ENCODE measurements at places on chromosomes 12 and 14. TPM values are rescaled to one million over a fixed set of nuclear protein-coding genes. Genes with fewer than 3 reads are reported as not detected.

GRCh38 chr14:58697930-58698642 lies 60.3 kb downstream of the DACT1 start:
- no peaks in the 10 kb centered on the region for H3K27me3 ChIP-seq
- H3K36me3 ChIP-seq, result no peaks in the 10 kb centered on the region
- no peak for DNase-seq
- peaks cover 12% of the 10 kb centered on the region for H3K4me1 ChIP-seq
- H3K27ac ChIP-seq, result no peak overlapping the region
- no peak overlapping the region for H3K4me3 ChIP-seq

The OR6C3 gene
- not detected for total RNA-seq

DNA sequence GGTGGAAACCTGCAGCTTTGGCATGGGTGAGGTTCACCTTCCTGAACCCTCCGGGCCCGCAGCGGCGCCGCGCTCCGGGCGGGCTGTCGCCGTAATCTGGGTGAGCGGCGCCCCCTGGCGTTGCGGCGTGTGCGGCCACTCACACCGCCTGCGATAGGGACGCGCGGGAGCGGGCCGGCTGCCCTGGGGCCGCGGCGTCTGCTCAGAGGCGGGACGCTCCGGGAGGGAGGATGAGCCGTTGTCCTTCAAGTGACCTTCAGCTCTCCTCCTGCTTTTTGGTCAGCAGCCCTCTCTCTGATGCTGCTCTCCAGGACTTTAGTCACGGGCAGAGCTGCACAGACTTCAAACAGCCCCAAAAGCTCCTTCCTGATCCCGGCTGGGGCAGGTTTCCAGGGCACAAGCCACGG lies 211.7 kb upstream of the FKBP4 start:
- H3K27ac ChIP-seq, result no peak overlapping the region
- peaks cover 3% of the 10 kb centered on the region for H3K4me1 ChIP-seq
- peaks cover 27% of the 10 kb centered on the region for H3K27me3 ChIP-seq
- DNase-seq, result peak; percentile 50
- no peaks in the 10 kb centered on the region for H3K36me3 ChIP-seq

DNA sequence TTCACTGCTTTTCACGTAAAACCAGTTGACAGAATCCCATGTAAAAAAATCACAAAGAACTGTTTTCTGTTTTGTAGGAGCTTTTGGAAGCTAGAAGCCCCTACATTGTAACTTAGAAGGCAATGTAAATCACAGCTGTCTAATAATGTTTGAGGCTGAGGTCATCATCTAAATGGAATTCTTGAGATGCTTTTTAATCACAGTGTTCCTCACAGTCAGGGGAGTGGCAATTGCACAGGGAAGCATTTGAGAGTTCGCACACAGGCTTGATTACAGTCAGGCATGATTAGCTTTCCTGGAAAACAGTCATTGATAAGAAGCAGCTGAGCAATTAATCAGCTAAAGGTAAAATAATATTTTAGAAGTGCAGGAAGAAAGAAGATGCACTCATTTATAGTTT lies 2.9 kb downstream of the SLC17A8 start:
- H3K36me3 ChIP-seq, result no peaks in the 10 kb centered on the region
- DNase-seq, result no peak
- no peak overlapping the region for H3K4me3 ChIP-seq
- H3K4me1 ChIP-seq, result no peaks in the 10 kb centered on the region
- H3K27me3 ChIP-seq, result peaks cover 18% of the 10 kb centered on the region

DNA sequence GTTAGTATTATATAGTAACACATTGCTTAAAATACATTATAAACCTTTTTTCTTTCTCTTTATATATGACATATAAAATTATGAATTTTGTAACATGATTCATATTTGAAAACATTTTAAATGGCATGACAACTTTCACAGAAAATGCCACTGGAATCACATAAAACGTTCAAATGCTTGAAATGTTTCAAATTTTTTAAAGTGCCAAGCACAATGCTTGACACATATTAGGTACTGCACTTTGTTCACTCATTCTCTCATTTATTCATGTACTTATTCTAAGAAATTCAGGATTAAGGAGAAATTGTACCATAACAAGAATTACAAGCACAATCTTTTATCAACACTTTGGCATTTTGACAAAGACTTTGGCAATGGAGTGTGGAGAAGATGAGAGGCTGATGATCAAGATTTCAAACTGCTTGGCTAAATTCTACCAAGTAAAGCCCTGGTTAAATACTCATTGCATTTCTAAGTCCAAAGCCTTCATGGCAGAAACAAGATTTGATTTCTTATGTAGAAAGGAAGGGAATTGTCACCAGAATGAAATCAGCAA lies 232.2 kb downstream of the C12orf50 start:
- H3K27me3 ChIP-seq, result no peaks in the 10 kb centered on the region
- no peaks in the 10 kb centered on the region for H3K4me1 ChIP-seq
- no peak overlapping the region for H3K27ac ChIP-seq
- no peaks in the 10 kb centered on the region for H3K36me3 ChIP-seq
- DNase-seq, result no peak
- no peak overlapping the region for H3K4me3 ChIP-seq

DNA sequence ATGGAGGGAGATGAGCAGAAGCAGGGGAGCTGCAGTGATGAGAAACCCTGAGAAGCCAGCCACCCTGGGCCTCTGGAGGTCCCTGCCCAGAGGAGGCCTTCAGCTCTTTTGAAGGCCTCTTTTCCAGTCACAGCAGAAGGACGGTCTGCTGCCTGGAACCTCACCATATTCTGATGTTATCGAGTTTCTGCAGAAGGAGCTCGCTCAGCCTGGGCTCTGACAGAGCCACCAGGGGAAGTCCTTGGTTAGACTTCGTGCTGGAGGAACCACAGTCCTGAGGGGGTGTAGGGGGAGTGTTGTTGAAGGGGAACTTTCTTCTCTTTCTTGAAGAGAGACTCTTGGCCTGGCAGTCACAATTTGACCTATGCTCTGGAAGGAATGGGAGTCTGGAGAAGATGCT lies 25.1 kb upstream of the BATF start:
- H3K36me3 ChIP-seq, result peaks cover 3% of the 10 kb centered on the region
- H3K4me1 ChIP-seq, result peaks cover 67% of the 10 kb centered on the region
- peak overlapping the region; percentile 73 for H3K4me3 ChIP-seq
- peak; percentile 58 for DNase-seq
- H3K27me3 ChIP-seq, result no peaks in the 10 kb centered on the region
- peak overlapping the region; percentile 96 for H3K27ac ChIP-seq

- no peak for DNase-seq
- H3K27me3 ChIP-seq, result peaks cover 2% of the 10 kb centered on the region
- no peak overlapping the region for H3K4me3 ChIP-seq
- H3K27ac ChIP-seq, result no peak overlapping the region
Measured at GRCh38 chr12:65449400-65449799, 170.9 kb downstream of the MSRB3 start.

DNA sequence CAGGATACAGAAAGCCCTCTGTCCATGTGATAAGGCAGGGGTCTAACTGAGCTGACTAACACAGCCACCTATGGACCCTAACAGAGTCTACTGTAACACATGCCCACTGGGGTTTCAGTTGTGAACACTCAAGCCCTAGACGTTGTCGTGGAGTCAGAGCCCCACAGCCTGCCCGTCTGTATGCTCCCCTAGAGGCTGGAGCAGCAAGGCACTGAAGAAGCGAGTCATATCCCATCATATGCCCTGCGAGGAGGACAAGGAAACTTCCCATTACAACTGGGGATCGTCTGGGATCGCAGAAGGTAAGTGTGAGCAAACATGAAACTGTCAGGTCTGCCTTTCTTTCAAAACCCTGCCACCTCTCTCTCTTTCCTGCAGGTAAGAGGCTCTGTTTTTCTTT lies 138.1 kb downstream of the GPR65 start:
- H3K4me3 ChIP-seq, result no peak overlapping the region
- no peak overlapping the region for H3K27ac ChIP-seq
- DNase-seq, result no peak
- no peaks in the 10 kb centered on the region for H3K36me3 ChIP-seq

The SALL2 gene
- 2.7 TPM for total RNA-seq

The DDN gene
- total RNA-seq, result 0.60 TPM

The WDHD1 gene
- 50.3 TPM for total RNA-seq

GRCh38 chr12:63863658-63864453 lies 19.4 kb downstream of the SRGAP1 start:
- no peaks in the 10 kb centered on the region for H3K4me1 ChIP-seq
- H3K4me3 ChIP-seq, result no peak overlapping the region
- no peak overlapping the region for H3K27ac ChIP-seq
- DNase-seq, result no peak
- H3K36me3 ChIP-seq, result no peaks in the 10 kb centered on the region

The KRT3 gene
- total RNA-seq, result not detected

The NGB gene
- total RNA-seq, result not detected

- H3K36me3 ChIP-seq, result peaks cover 24% of the 10 kb centered on the region
- H3K4me1 ChIP-seq, result peaks cover 43% of the 10 kb centered on the region
- peak; percentile 40 for DNase-seq
- peak overlapping the region; percentile 92 for H3K4me3 ChIP-seq
- H3K27me3 ChIP-seq, result peaks cover 4% of the 10 kb centered on the region
Measured at GRCh38 chr14:50230701-50231474, 490 bp downstream of the SOS2 start.

GRCh38 chr14:102510616-102511520 lies 1.3 kb upstream of the ANKRD9 start:
- DNase-seq, result no peak
- H3K27me3 ChIP-seq, result no peaks in the 10 kb centered on the region
- peaks cover 12% of the 10 kb centered on the region for H3K4me1 ChIP-seq
- peaks cover 9% of the 10 kb centered on the region for H3K36me3 ChIP-seq
- H3K4me3 ChIP-seq, result peak overlapping the region; percentile 81
- peak overlapping the region; percentile 42 for H3K27ac ChIP-seq

The RNASE3 gene
- total RNA-seq, result not detected

DNA sequence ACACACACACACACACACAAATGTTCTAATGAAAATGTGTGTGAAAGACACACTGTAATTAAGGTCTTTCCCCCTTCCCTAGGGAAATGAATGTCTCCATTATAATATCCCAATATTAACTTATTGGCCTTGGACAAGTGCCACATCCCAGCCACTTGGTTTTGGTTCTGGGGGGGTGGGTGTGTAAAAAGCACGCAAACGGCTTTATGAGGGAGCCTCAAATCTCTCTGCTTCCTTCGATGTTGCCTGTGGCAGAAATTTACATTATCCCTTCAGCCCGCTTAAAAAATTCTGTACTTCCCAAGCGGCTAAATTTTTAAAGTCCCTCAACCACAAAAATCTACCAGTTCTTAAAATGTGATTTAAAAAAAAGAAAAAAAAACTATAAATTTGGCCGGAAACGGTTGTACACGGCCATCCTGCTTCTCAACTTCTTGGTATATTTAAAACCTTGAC lies 432 bp downstream of the C14orf93 start:
- no peaks in the 10 kb centered on the region for H3K27me3 ChIP-seq
- DNase-seq, result no peak
- H3K4me3 ChIP-seq, result peak overlapping the region; percentile 93
- H3K4me1 ChIP-seq, result peaks cover 38% of the 10 kb centered on the region

The DDX11 gene
- total RNA-seq, result 152 TPM

- peaks cover 5% of the 10 kb centered on the region for H3K4me1 ChIP-seq
- no peak within 1 kb of the TSS for H3K4me3 ChIP-seq
- no peaks in the 10 kb centered on the region for H3K36me3 ChIP-seq
- DNase-seq, result no peak
- H3K27me3 ChIP-seq, result peaks cover 49% of the 10 kb centered on the region
Measured at GRCh38 chr12:104049903-104050356, at the start of gene GLT8D2. GLT8D2 (minus strand) TSS chr12:104050187; CDS start chr12:104019648, 30,539 bp downstream.

DNA sequence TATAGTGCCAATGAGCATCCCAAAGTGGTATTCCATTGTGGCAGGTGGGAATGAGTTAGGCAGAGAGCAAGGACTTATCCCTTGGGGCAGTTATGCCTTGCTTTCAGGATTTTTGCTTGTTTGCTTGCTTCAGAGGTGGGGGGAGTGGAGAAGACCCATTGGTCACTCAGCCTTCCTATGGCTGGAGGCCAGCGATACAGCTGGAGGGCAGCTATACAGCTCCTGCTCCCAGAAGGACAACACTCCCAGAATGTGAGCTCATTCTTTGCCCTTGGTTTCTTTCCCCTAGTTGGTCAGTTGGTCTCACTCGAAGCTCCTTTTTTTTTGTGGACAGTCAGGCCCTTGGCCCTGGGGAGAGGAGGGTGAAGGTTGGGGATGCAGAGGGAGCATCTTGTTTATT lies 14.5 kb downstream of the KRT83 start:
- no peaks in the 10 kb centered on the region for H3K36me3 ChIP-seq
- H3K27ac ChIP-seq, result no peak overlapping the region
- H3K4me1 ChIP-seq, result peaks cover 22% of the 10 kb centered on the region
- no peak for DNase-seq

- no peak overlapping the region for H3K27ac ChIP-seq
- H3K27me3 ChIP-seq, result peaks cover 12% of the 10 kb centered on the region
- no peak for DNase-seq
- H3K36me3 ChIP-seq, result no peaks in the 10 kb centered on the region
Measured at GRCh38 chr12:45703942-45704341, 25.6 kb upstream of the ARID2 start.

The B3GNT4 gene
- total RNA-seq, result 1.0 TPM

The INSM2 gene
- total RNA-seq, result not detected

The KRT71 gene
- total RNA-seq, result not detected

DNA sequence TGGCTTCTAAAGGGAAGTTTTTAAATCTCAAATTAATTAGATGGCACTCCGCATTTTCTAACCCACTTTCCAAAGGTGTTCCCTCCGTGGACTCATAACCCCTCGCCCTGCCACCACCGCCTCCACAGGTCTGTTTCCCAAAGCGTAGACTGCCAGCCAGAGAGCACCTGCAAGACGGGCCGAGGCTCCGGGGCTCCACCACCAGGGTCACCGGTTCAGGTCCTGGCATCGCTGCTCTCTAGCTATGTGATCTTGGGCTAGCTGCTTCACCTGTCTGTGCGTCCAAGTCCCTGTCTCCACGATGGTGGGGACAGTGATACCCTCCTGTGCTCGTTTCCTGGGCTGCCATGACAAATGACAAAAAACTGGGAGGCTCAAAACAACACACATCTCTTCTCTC lies 11.5 kb downstream of the RIMBP2 start:
- DNase-seq, result no peak
- no peaks in the 10 kb centered on the region for H3K36me3 ChIP-seq
- H3K27me3 ChIP-seq, result no peaks in the 10 kb centered on the region
- no peak overlapping the region for H3K4me3 ChIP-seq

GRCh38 chr12:60035835-60036234 lies 440.0 kb downstream of the SLC16A7 start:
- no peak overlapping the region for H3K4me3 ChIP-seq
- H3K27me3 ChIP-seq, result no peaks in the 10 kb centered on the region
- DNase-seq, result no peak
- H3K36me3 ChIP-seq, result no peaks in the 10 kb centered on the region
- no peak overlapping the region for H3K27ac ChIP-seq
- no peaks in the 10 kb centered on the region for H3K4me1 ChIP-seq

DNA sequence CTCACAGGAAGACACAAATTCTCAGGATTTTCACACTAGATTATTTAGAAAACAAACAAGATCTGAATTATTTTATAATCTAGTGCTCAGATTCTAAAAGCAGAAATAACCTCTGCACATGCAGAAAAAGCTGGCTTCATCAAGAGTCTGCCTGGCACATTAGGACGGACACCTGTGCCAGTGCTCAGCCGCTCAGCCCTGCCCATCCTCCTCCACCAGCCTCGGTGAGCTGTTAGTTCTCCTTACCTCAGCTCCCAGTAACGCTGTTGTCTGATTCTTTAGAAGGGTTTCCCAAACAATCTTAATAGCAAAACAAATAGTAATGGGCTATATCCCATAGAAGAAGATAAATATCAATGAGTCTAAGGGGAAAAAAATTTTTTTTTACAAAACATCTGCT lies 27.7 kb downstream of the DUSP16 start:
- peaks cover 34% of the 10 kb centered on the region for H3K36me3 ChIP-seq
- H3K27ac ChIP-seq, result peak overlapping the region; percentile 67
- H3K27me3 ChIP-seq, result no peaks in the 10 kb centered on the region
- DNase-seq, result no peak
- H3K4me1 ChIP-seq, result peaks cover 32% of the 10 kb centered on the region

Measured in activated T-helper 2 cell treated with anti-CD3 and anti-CD28 coated beads, Interferon-gamma antibody, Interleukin-2, Interleukin-4, amounts not matched to agents 10 μg/mL and 5 μg/mL and 100 μg/mL, durations not matched to agents 14 hours and 24 hours and 36 hours (primary cell).